ENCODE measurements at places on chromosomes 5 and 9. TPM values are rescaled to one million over a fixed set of nuclear protein-coding genes. Genes with fewer than 3 reads are reported as not detected.

DNA sequence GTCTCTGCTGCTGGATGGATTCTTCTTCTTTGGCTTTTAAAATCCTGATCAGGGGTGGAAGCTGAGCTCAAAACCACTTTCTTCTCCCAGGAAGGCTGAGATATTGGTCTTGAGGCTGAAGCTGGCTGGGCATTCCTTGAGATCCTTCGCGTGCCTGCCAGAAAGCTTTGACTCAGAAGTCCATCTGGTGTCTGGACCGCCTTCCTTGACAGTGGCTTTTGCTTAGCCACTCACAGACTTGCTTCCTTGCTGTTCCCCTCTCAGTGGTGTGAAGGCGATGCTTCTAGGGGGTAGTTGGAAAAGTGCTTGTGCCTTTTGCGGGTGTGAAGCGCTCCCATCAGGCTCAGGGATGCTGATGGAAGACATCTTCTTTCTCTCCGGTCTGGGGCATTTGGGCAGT is 45.9 kb downstream of the RGS3 start:
- DNase-seq, result no peak

DNA sequence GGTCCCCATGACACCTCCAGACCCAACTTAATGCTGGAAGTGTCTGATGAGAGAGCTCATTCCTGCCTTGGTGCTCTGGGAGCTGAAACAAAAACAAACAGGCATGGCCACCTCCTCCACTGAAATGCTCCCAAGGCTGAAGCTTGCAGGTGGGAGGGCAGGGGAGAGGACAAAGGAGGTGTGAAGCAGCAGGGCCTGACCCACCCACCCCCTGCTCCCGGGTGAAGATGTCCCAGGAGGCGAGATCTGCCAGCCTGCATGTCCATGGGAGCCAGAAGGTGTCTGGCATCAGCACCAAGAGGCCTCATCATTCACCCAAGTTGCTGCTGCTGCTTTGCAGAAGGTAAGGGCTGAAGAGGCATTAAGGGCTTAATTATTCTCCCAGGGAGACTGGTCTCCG is 4.2 kb upstream of the CCIN start:
- DNase-seq, result peak; percentile 43

GRCh38 chr9:223152-223551 is 8.5 kb downstream of the DOCK8 start:
- DNase-seq, result no peak

DNA sequence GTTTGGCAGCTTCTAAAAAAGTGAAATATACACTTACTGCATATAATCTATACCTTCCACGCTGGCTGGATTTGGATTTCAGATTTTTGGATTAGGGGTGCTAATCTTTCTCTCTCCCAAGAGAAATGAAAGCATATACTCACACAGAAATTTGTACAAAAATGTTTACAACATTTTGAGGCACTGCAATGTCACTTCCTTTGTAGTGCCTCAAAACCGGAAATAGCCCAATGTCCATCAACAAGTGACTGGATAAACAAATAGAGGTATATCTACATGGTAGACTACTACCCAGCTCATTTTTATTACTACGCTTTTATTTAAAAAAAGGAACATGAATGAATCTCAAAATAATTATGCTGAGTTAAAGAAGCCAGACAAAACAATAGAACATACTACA is 74.0 kb upstream of the MIER3 start:
- no peak for DNase-seq

DNA sequence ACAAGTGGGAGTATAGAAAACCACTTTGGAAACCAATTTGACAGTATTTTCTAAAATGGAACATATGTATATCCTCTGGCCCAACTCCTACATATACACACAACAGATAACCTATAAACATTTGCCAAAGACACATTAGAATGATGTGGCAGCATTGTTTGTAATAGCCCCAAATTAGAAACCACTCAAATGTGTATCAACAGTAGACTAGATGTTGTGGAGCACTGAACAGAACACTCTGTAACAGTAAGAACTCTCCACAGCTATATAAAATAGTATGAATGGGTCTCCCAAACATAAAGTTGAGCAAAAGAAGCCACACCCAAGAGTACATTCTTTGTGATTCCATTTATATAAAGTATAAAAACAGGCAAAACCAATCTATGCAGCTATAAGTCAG is 6.1 kb downstream of the ZNF622 start:
- DNase-seq, result no peak

TMEM203 gene
- total RNA-seq, result 34.1 TPM

MELK gene
- total RNA-seq, result 40.1 TPM

DELE1 gene
- 75.3 TPM for total RNA-seq

PRDM9 gene
- total RNA-seq, result not detected

Measured in H9 (cell line).